Fibroblast of skin of right biceps (primary cell): ENCODE measurements at places on chromosomes 2 and 18.

DNA sequence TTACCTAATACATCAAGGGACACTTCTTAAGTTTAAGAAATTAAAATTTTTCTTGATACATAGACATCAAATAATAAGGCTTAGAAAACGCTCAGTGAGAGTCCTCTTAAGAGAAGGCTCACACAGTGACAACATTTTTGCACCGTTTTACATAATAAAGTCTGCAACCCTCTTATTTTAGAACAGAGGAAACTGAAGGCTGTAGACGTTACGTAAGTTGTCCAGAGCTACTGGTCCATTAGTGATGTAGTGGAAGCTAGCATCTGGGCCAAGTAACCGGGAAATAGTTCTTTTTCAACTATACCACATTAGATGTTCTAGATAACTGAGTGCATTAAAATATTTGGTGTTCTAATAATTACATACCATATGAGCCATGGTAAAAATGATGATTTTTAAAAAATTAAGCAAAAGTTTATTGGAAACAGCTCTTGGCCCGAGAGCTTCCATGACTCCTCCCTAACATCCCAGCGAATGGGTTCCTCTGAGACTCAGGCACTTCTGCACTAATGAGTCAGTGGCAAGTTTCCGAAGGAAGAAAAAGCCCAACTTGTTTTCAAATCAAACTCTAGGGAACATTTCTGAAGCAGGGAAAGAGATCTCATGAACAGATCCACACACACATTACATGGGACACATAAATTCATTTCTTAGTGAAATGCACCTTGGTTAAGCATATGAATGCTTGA is 232.6 kb upstream of the PXDN start:
- DNase-seq, result peak; percentile 35

DNA sequence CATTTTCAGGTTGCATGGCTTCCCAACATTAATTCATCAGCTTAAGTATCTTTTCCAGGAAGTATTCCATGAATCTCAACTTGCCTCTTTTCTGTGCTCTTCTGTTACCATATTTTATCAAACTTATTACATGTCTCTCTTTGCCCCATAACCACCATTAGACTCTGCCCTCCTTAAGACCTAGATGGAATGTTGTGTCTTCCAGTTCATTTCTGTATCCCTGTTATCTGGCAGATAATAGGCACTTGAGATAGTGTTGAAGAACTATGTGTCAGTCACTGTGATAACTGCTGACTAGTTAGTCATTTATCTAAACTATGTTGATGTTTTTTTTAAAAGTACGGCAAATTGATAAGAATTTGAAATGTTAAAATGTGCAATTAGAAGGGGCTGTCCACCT is 41.8 kb downstream of the GLS start:
- DNase-seq, result no peak

GRCh38 chr2:231415029-231415428 is 19.5 kb downstream of the B3GNT7 start:
- DNase-seq, result no peak

DNA sequence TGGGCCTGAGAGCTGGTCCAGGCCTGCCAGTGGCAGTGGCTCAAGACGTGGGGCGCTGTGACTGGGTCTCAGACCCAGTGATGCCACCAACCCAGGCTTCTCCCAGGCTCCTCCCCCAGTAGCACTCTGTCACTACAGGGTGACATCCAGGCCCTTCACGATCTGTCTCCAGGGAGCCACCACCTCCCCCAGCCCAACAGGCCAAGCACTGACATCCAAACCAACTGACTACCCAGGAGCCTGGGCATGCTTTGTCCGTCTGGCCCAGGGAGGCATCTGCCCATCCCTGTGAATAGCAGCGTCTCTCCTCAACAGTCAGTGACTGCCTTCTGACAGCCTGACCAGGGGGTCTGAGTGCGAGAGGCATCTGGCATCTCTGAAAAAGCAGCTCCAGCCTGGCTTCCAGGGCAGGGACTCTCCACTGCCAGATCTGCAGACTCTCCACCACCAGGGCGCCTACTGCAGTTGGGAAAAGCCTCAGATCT is 13.0 kb downstream of the TEX44 start:
- DNase-seq, result no peak

DNA sequence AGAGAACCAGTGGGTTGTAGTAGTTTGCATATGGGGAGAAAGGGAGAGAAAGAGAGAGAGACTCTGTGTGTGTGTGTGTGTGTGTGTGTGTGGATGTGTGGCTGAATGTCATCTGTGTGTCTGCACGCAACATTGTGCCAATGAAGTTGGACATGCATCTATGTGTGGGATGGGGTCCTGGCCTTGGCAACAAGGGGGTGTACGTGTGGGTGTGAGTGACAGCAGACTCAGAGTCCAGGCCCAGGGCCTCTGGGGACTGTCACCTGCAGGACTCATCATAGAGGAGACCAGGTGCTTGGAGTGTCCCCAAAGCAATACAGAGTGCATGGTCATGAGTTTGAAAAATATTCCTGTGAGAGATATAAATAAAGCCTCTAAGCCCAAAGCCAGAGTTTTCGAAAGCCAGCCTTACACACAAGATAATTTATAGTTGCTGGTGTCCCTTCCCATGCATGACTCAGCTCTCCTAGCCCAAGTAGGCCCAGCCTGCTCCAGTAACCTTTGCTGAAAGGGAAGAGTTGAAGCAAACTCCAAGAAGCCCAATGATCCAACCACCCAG is 59.9 kb downstream of the TNP1 start:
- peak; percentile 45 for DNase-seq

DNA sequence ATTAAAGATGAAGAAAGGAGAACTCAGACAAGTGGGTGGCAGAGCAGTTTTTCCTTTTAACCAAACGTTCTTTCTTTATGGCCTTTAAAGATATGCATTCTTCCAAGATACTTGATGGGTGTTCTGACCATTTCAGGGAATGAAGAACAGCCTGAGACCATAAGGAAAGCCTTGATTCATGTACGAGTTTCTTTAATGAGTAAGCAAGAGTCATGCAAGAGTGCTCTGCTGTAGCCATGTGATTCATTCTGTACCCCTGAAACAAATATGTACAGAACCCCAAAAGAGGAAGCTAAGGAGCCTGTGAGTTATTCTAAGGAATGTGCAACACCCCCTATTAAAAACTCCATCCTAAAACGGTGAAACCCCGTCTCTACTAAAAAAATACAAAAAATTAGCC is 372.8 kb downstream of the MTX2 start:
- peak; percentile 95 for DNase-seq

DNA sequence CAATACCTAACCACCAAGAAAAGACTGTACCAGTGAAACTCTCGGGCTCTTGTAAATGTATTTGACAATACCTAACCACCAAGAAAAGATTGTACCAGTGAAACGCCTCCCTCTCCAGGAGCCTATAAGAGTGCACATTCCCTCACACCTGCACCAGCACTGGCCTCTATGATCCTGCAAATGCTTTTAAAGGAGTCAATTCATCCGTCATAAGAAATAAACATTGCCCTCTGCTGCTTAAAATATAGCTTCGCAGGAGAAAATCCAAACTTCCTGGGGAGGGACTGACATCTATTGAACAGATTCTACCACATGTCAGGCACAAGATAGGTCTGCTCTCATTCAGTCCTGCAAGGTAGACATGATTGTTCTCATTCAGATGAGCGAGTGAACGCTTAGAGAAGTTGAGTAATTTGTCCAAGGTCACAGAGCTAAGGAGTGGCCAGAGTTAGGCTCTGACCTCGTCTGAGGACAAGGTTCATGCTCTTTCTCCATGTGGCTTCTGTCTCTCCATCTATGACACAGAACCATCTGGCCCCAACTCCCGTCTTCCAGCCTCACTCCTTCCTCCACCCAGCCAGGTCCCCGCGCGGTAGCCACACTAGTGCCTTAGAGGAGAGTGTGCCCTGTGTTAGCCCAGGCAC is 38.7 kb downstream of the MCFD2 start:
- peak; percentile 88 for DNase-seq

DNA sequence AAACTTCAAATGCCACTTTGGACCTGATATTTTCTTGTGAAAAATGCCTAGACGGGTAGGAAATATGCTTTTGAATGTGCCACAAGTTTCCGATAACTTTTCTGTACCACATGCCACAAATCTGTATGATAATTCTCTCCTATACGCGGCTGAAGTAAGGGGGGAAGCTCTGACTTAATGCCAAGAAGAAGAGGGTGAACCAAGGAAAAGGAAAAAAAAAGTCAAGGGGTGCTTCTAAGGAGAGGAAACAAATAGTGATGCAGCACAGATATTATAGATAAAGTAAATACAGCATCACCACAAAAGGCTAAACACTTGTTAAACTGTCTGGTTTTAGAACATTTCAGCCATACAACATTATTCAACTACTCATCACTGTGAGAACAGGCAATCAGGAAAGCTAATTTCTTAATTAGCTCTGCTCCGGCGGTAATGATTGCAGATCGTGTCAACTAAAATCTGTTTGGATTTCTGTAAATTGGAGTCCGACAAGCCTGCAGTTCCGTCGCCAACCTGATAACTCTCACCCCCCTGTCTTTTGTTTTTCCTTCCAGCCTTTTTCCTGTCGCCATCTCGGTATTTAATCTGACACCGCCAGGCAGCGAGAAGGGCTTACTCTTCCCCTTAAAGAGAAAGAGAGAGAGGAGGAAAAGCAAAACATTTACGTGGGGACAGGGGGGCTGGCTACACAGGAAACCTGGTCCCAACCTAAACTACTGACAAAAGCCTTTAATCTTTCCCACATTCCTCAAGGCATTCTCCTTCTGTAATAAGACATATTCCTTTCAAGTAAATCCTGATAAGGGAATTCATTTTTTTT is 67.5 kb downstream of the ZEB2 start:
- DNase-seq, result peak; percentile 68

- peak; percentile 40 for DNase-seq
Measured at GRCh38 chr2:99600981-99601651, 111.3 kb upstream of the REV1 start.

DNA sequence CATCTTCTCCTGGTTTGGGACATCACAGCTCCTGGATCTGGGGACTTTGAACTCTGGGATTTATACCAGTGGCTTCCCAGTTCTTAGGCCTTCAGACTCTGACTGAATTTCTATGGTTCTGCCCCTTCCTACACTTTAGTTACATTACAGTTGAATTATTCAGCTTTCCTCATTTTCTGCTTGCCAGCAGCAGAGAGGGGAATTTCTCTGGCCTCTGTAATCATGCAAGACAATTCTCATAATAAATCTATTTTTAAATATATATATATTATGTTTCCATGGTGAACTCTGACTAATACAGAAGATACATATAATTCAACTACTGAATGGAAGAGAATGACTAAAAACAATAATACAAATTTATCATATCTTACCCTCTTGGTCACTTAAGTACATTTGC is 1478.6 kb upstream of the ACVR2A start:
- peak; percentile 60 for DNase-seq

DNA sequence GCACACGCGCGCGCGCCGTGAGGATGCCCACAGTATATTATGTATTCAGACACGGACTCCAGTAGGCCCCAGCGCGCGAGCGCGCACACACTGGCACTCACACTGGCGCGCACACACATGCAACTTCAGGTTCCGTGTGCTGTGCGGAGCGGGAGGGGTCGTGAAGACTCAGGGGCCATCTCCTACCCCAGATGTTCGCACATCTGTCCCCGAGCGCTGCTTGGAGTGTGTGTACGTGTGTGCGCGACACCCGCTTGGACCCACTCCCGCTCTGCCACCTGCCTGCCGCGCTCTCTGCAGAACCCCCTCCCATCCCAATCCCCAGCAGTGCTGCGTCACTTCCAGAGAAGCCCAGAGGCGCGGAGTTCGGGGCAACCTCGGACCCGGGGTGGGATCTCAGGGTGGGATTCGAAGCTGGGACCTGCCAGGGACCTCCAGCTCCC is 2.6 kb downstream of the NRP2 start:
- DNase-seq, result peak; percentile 57

DNA sequence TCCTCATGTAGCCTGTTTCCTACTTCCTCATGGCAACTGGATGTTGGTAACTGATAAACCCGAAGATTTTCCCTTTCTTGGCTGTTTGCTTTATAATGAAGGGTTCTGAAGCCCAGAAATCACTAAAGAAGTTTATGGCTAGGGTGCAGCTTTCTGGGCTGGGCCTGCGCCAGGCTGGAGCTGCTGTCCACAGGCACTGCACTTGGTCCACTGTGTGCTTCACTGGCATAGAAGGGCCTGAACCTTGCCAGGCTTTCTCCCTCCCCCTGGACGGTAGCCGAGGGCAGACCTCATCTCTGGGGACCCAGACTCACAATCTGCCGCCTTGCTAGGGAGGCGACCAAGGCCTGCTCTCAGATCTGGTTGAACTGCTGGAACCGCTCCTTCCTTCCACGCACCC is 133.3 kb upstream of the SPRED2 start:
- no peak for DNase-seq

DNA sequence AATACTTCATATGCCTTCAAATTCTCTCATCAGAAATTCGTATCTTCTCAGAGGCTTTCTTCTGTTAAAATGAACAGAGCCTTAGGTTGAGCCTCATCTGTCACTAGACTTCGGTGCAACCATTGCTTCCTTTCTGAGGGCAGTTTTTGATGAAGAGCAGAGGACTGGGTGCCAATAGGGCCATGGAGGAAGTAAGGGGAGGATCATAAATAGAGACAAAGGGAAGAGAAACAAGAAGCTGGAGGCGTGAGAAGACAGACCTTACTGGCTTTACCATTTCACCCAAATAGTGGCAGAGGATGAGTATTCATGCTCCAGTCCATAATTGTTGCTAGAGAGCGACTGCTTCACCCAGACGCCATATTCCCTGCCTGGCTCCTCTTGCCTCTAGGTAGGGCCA is 215.6 kb upstream of the PKDCC start:
- no peak for DNase-seq

- no peak for DNase-seq
Measured at GRCh38 chr18:11074889-11075288, 74.5 kb downstream of the PIEZO2 start.

DNA sequence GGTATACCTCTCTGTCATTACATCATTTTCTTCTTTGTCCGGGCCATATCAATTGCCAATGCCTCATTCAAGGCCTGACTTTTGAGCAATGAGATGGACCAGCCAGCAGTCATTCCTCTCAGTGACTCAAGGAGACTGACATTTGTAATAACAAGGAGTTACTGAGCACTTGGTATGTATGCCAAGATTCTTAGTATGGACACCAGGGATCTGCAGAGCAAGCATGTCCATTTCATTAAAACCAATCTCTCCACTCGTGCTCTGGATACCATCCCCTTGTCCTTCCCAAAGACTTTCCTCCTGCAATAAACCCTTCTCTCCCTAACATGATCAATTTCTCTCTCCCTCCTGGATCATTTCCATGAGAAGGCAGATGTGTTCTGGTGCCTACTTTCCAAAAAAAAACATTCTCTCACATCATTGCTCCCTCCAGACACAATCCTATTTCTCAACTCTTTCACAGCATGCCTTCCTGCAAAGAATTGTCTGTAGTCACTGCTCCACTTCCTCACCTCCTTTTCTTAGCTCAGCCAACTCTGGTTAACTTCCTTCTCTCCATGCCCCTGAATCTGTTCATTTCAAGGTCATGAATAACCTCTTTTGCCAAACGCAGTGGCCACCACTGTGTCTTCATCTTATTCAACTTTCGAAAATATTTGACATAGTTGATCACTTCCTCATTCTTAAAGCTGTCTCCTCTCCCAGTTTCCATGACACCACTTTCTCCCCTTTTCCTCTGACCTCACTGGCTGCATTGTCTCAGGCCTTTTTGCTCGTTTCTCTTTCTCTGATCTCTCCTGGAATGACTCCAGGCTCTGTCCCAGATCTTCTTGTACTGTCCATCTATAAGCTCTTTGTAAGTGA is 102.8 kb upstream of the CYP1B1 start:
- DNase-seq, result peak; percentile 96
